ACHN (cell line): ENCODE measurements at places on chromosomes 13 and 19.

DNA sequence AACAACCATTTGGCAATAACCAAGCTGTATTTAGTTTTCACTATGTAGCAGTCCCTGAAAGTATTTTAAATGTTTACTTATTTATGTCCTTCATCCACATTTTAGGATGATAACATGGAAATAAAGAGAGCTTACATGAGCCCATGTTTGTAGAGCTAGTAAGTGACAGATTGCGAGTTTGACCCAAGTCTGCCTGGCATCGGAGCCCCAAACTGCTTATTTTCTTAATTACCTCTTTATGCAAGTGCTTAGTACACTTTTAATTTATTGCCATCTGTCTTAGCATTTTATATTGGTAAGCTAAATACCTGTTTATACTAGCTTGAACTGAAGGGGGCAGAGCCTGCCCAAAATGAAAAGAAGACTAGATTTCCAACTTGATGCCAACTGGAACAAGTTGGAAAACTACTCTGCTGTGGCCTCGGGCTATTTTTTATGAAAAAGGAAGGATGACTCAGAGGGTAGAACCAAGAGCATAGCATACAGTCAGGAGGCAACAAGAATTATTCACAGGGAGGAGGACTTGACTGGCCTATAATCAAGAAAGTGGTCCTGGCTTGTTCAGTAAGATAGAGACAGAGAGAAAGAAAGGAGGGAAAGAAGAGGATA, 150.2 kb downstream of the NDFIP2 start:
- peak; percentile 83 for DNase-seq

DNA sequence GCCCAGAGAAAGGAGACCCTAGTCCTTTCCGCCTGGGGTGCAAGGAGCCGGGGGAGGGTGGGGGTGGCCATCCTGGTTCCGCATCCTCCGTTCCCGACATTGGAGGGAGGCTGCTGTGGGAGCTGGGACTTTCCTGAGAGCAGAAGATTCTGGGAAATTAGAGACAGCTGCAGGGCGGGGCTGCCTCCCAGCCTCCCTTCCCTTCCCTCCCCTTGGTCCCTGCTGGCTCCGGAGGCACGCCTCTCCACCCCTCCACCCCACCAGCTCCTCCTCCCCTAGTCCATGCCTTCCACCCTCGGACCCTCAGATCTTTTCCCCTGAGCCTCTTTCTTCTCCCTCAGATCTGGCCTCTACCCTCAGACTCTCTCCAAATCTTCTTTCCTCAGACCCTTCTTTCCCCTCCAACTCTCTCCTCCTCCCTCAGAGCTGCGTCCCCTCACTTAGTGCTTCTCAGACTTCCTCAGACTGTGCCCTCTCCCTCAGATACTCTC, 3.1 kb upstream of the BCL3 start:
- DNase-seq = peak; percentile 65

GRCh38 chr19:3404324-3405260, 38.2 kb downstream of the NFIC start:
- no peak for DNase-seq

DNA sequence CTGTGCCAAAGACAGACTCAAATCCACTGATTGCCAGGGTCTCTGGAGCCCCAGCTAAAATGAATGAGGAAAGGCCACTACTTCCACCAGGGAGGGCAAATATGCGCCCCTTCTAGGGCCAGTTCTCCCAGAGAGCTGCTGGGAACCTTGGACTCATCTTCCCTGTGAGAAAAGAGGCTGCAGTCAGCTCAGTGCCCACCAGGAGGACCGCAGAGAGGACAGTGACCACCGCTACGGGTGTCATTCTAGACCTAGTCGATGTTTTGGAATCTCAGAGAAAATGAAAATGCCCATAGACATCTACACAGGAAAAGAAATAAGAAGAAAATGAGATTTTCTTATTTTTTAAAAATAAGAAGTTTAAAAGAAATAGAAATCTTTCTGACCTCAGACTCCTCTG, 235.1 kb downstream of the UQCRFS1 start:
- DNase-seq = no peak

DNA sequence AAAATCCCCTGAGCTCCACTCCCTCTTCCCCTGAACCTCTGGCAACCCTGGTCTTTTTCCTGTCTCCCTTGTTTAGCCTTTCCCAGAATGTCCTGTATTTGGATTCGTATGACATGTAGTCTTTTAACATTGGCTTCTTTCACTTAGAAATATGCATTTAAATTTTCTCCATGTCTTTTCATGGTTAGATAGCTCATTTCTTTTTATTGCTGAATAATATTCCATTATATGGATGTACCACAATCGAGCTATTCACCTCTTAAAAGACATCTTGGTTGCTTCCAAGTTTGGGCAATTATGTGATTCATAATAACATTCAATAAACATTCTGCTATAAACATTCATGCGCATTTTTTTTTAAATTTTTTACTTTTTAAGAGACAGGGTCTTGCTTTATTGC, 99.6 kb upstream of the ZNF536 start:
- no peak for DNase-seq

DNA sequence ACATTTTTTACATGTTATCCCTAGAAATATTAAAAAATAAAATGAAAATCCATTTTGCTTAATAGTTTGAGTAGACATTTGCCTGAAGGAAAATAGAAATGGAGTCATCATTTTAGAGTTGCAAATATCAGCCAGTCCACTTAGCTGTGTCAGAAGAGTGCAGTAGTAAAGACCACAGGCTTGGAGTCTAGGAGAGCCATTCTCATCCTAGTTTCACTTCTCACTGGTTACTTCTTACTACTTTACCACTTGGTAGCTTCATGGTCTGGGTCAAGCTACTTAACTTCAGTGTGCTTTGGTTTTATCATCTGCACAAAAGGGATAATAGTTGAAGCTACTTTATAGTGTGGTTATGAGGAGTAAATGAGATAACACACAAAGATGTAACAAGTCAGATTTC, 286.5 kb upstream of the NBEA start:
- no peak for DNase-seq

DNA sequence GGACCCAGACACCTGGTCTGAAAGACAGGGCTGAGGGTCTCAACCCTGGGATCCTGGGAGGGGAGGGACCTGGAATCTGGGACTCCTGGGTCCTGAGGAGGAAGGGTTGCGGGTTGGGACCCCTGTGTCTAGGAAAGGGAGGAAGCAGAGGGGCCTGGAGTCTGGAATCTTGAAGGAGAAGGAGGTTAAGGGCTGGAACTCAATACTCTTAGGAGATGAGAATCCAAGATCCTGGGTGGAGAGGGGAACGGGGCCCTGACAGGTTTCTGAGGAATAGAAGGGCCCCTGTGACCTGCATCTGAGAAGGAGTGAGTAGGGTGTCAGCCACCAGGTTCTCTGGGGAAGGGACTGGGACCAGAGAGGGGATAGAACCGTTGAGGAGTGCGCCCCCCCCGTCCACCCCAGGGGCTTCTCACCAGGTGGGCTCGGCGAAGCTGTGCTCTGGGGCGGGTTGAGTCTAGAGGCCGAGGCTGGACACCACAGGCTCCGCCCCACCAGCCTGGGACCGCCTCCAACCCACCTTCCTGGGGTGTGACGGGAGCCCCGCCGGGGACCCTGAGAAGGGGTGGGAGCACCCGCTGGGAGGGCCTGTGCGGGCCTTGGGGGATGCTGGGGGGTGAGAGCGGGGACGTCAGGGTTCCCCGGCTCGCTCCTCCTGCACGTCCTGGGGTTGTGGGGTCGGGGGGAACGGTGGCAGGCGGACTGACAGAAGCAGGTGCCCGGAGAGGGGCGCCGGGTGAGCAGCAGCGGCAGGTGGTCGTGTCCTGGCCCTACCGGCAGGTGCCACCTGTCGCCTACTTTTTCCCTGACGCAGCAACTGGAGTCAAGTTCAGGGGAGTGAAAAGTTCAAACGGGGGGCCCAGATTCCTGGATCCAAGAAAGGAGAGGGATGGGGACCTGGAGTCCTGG, at the start of gene MAMSTR:
MAMSTR (minus strand) TSS at position 463 of the 909 bp plus-strand sequence. CDS start 694 bp downstream, outside the sequence.
- no peak for DNase-seq

- no peak for DNase-seq
These were observed 107.6 kb upstream of the VSTM2B start for GRCh38 chr19:29418201-29418600.

- peak; percentile 18 for DNase-seq
These were observed 61.4 kb downstream of the CCNE1 start for GRCh38 chr19:29873024-29873800.

GRCh38 chr13:38398711-38399493, 49.3 kb downstream of the UFM1 start:
- DNase-seq = no peak

DNA sequence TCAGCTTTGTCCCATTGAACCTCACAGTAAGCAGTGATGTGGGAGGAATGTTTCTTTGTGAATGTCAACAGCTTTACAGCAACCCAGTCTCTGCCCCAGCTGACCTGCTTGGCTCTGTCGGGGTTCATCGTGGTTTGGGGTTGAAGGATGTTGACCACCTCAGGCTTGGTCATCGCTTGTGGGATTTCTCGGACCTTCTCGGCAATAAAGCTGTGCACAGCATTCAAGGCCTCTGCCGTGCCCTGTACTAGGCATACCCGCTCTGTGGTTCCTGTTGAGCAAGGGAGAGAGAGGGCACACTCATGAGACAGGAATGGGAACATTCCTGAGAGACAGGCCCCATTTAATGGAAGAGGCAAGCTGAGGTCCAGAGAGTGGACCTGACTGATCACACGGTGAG, 20.0 kb downstream of the NOVA2 start:
- DNase-seq = no peak

- no peak for DNase-seq
These were observed 57.6 kb downstream of the MICU2 start for GRCh38 chr13:21546372-21546771.
